ENCODE measurements at places on chromosomes 2 and 18.

- DNase-seq, result no peak
Observed at GRCh38 chr2:182420669-182421068, 6.2 kb downstream of the PDE1A start.

DNA sequence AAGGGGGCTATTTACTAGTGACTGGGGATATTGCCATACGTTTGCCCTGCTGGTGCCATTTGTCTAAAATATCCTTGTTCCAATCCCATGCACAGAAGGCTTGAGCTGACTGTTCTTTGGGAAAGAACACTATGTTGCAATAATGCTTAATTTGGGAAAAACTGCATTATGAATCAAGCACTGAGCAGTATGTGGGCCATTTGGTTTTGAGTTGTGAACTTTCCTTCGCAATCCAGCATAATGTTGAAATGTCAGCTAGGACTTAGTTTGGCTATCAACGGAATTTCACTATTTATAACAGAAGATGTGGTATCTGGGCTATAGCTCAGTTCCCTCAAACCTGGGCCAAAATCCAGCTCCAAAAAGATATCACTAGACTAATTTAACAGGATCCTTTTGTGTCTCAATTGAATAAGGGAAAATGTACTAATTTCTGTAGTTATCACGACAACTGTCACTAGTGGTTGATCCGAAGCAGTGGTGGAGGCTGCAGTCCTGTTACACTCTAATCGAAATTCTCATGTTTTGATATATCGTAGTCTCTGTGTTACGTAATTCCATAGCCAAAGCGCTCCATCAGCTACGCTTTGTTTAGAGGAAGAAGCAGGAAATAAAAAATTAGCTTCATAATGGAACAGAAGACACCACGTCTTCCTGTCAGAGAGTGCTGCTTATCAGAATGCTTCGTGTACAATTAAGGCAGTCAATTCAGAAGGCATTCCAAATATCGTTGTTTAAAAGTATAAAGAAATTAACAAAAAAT, 686.8 kb upstream of the SALL3 start:
- DNase-seq, result no peak

GRCh38 chr18:27707201-27707600, 469.7 kb downstream of the CDH2 start:
- DNase-seq, result no peak

- no peak for DNase-seq
Observed at GRCh38 chr2:146982393-146982846, 862.4 kb upstream of the ACVR2A start.

GRCh38 chr2:189128970-189129369, 50.6 kb downstream of the COL5A2 start:
- DNase-seq, result no peak
